T-helper 2 cell (primary cell): ENCODE measurements at places on chromosomes 5 and 9.
A peak's percentile ranks its signal among the peaks of the same experiment; 100 is the strongest.

- DNase-seq, result no peak
These were observed 143.3 kb downstream of the TTLL11 start for GRCh38 chr9:121949766-121950165.

- no peak for DNase-seq
These were observed 17.0 kb upstream of the MVB12B start for GRCh38 chr9:126309427-126310189.

DNA sequence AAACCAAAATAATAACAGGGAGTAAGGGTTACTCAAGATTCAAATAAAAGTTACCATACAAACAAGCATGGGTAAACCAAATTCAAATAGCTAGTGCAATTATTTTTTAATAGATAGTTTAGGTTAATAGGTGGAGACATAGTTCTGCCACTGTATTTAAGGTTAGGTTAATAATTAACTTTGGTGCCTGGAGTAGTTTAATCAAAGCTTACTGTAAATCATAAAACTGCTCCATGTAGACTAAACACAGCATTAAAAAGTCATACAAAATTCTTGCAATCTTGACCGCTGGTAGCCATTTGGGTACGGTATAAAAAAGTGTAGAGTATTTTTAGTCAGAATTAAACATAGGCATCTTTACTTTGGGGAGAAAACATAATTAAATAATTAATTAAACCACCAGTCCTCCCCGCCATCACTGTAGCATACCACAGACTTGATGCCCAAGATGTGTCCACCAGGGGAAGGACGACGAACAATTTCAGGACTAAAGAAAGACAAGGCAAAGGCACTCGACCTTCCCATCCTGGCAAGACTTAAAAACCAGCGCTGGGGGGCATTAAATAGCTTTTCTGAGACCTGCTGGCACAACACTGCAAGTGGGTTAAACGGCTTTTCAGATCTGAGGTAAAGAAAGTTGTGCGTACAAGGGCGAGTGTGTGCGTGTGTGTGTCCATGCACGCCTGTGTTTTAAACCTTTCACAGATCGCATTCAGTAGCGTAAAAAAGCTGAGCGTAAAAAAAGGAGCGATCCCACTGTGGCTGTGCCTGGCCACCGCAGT is 2.9 kb downstream of the SEMA6A start:
- DNase-seq, result no peak

DNA sequence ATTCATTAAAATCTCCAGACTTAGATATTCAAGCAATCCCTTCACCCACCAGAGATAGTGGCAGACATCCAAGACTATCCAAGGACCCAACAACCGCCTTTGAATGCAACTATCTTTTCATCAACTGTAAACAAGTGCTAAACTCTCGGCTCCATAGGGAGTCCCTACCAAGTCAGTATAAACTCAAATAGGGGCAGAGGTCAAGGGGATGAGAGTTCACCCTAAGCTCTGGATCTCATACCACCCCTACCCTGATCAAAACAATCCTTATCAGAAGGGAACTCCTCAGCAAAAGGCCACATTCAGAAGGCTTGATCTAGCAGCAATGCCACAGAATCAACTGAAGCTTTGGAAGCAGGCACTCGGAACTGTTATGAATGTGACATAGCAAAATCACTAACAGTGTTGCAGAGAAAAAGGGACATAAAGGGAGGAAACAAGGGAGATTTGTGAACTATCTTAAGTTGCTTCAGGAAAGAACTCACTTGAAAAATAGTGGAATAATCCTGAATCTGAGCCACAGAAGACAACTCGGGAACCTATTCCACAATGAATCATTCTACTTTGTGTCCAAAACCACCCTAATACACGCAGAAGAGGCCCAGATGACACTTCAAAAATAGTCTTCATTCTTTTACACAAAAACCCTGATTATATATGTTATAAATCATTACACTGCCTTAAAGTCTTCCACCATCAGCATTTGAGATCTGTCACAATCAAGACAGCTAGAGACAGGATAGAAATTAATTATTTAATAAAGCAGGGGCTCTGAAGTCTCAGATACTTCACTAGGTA is 49.8 kb downstream of the NR6A1 start:
- DNase-seq, result no peak

- DNase-seq, result no peak
These were observed 50.2 kb downstream of the C9orf50 start for GRCh38 chr9:129570450-129571297.

GRCh38 chr5:18975624-18976023 is 1012.4 kb downstream of the CDH18 start:
- DNase-seq, result no peak

DNA sequence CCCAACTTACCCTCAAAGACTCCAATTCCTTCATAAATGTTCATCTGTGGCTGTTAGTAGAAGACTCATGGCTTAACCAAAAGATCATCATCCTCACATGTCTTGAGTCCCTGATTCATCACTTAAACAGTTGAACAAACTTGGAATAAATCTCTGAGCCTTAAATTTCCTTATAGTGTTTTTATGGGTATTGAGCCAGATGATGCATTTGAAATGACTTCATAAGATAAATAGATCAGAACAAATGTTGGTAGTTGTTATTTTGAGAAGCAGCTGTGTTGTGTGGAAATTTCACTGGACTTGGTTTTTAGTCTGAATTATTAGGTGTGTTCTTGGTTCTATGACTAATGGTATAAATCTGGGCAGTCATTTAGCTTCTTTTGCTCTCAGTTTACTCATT is 236.2 kb downstream of the NNT start:
- no peak for DNase-seq

- no peak for DNase-seq
These were observed 4.5 kb downstream of the FANCC start for GRCh38 chr9:95313010-95313498.

DNA sequence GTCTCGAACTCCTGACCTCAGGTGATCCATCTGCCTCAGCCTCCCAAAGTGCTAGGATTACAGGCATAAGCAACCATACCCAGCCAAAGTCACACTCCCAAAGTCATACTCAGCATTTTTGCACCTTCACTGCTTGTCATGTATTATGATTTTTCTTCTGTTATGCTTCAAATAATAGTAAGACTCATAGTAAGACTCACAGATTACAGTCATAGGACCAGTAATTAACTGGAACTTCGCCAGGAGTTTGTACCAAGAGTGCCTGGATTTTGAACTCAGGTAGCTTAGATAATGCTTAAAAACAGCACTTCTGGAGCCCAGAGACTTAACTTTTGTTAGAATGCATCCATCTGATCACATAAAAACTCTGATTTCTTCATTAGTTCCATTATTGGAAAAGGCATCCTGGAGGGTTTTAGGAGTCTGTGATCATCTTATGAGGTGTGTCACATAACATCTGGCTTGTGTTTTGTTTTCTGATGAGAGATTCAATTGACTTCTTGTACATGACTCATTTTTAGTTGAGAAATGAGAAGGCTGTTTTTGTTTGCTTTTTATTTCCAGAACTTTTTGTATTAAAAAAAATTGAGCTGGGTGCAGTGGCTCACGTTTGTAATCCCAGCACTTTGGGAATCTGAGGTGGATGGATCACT is 131.5 kb downstream of the ADAMTS19 start:
- no peak for DNase-seq

DNA sequence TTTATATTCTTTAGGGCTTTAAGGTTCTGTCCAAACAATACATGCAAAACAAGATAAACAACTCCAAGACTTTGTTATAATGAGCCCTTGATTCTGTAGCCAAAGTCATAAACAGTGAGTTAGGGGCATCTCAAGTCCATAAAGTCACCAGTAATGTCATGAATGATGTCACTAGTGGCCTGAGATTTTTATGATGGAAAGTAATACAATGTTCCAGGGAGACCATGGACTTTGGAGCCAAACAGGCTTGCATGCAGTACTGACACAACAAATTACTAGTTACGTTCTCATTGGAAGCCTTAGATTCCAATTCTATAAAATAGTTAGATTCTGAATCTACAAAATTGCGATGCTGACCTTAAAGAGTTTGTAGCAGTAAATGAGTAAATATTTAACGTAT is 280.0 kb downstream of the HINT1 start:
- DNase-seq, result no peak

DNA sequence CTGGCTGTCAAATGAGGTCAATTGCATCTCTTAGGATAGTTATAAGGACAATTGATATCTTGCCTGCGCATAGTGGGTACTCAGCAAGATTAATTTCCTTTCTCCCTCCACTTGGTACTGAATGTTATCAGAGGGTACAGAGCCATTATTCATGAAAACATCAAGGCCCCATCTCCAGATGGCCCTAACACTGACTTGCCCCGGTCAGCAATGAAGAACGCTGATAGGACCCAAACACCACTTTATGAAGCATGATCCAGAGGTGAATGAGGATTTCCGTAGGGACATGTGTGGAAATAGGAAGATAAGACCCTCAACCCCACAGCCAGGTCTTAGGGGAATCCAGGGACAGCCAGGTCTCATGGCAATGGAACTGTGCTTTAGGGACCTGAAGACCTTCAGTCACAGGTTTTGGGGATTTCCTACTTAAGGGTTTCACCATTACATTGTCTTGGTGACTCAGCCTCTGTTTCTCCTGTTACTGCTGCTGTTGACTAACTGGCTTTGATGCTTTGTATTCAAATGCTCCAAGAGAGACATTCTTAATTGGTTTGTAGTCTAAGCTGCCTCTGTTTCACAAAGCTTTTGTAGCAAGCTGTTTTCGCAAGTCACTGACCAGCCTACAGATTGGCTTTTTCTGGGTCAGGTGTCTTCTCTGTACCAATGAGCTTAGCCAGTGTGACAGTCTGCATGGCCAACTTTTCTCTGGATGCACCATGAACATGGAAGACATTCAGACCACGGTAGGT is 35.3 kb upstream of the IQGAP2 start:
- DNase-seq, result peak; percentile 4

GRCh38 chr5:106415541-106415940 is 1255.2 kb downstream of the EFNA5 start:
- DNase-seq, result no peak

DNA sequence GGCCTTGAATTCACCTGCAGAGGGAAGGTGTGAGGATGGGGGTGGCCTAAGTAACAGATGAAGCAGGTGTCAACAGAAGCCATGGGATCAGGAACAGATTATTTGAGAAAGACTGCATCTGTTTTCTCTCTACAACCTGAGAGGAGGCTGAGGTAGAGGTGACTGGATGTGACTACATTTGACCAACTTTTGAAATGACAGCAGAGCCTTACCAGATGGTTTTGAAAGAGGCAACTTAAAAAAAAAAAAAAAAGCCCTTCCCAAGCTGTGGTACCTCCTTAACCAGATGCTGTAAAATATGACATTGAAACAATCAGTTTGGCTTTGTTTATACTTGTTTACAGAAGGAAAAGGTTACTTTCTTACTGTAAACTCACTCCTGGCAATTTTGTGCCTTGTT is 108.6 kb downstream of the TRIO start:
- DNase-seq, result peak; percentile 13

- no peak for DNase-seq
These were observed 84.5 kb upstream of the FREM1 start for GRCh38 chr9:14994738-14995137.

DNA sequence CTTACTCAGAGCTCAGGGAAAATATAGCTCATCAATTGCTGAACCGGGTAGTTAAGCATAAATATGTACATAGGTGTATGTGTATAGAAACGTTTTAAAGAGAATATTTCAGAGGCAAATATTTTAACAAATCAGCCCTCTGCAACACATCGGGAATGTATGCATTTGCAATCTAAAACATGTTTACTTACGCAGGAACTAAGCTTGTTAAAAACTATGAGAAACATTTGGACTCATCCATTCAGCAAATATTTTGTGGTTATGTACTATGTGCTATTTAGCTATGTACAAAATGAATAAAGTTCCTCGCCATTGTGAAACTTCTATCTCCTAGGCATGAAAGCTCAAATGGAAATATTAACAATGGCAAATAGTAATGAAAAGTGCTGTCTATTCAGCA is 469.9 kb downstream of the ARHGEF28 start:
- no peak for DNase-seq

- DNase-seq, result no peak
These were observed 12.5 kb upstream of the NREP start for GRCh38 chr5:111769541-111769940.

GRCh38 chr9:131845305-131846298 is 105.7 kb upstream of the RAPGEF1 start:
- no peak for DNase-seq

DNA sequence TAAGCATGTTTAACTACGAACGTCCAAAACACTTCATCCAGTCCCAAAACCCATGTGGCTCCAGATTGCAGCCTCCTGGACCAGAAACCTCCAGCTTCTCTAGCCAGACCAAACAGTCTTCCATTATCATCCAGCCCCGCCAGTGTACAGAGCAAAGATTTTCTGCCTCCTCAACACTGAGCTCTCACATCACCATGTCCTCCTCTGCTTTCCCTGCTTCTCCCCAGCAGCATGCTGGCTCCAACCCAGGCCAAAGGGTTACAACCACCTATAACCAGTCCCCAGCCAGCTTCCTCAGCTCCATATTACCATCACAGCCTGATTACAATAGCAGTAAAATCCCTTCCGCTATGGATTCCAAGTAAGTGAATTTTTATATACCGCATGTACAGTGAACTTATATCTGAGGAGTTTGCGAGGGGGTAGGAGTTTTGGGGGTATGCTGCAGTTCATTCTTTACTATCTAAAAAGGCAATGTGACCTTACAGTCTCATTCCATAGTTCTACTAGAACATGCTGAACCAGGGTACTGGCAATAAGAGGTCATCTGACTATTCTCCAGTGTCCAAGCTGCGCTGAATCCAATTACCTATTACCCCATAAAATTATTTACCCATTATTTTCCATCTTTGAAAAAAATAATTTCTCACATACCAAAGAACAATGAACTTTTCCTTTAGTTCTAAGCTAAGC is 3.1 kb downstream of the MYOT start:
- no peak for DNase-seq

- peak; percentile 35 for DNase-seq
These were observed 10.1 kb downstream of the ATG12 start for GRCh38 chr5:115831163-115831768.

DNA sequence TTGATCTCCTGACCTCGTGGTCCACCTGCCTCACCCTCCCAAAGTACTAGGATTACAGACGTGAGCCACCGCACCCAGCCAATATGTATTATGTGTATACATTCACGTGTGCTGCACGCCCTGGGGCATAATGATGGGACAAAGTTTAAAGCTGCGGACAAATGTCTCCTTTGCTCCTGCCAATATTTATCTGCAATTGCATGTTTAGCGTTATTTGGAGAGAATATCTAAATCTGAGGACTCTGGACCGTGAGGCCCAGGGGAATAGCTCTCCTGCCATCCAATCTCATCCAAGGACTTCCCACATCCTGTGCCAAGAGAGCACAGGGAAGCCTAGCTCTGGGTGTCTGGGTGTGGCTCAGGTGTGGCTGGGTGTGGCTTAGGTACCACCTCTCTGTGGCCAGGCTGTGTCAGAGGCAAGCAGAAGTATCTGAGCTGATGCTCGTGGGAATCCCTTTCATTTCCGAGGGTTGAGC is 6.9 kb upstream of the BOD1 start:
- DNase-seq, result no peak

DNA sequence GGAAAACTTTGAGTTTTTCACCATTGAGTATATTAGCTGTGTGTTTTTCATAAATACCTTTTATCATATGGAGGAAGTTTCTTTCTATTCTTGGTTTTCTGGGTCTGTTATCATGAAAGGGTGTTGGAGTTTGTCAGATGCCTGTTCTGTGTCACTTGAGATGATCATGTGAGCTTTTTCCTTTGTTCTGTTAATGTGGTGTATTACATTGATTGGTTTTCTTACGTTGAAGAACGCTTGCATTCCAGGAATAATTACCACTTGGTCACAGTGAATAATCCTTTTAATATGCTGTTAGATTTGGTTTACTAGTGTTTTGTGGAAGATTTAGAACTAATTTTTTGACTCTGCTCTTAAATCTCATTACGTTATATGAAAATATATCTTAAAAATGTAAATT is 7.8 kb downstream of the PLEKHG4B start:
- DNase-seq, result no peak

- DNase-seq, result no peak
These were observed 87.5 kb downstream of the SECISBP2 start for GRCh38 chr9:89405826-89406225.
